Coronary artery (tissue), 2 donors: ENCODE measurements at places on chromosomes 12 and 14.

DNA sequence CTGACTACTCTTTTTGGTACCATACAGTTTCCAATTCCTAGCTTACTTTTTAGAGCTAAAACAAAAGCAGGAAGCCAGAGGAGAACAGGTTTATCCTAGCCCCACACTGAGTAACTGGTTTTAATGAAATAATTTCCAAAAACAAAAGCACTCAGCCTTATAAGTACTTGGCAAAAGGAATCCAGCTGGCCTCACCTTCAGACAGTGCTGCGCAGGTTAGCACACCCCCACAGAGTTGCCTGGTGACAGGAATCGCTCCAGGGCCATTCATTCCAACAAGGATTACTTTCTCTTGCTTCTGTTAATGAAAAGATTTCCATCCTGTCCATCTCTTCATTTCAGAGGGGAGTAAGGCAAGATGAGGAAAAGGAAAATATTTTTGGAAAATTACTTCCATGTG is 84.6 kb downstream of the SCFD1 start:
- DNase-seq, result no peak

- no peak for DNase-seq
These were observed 12.9 kb upstream of the PXN start for GRCh38 chr12:120278137-120279069.

DNA sequence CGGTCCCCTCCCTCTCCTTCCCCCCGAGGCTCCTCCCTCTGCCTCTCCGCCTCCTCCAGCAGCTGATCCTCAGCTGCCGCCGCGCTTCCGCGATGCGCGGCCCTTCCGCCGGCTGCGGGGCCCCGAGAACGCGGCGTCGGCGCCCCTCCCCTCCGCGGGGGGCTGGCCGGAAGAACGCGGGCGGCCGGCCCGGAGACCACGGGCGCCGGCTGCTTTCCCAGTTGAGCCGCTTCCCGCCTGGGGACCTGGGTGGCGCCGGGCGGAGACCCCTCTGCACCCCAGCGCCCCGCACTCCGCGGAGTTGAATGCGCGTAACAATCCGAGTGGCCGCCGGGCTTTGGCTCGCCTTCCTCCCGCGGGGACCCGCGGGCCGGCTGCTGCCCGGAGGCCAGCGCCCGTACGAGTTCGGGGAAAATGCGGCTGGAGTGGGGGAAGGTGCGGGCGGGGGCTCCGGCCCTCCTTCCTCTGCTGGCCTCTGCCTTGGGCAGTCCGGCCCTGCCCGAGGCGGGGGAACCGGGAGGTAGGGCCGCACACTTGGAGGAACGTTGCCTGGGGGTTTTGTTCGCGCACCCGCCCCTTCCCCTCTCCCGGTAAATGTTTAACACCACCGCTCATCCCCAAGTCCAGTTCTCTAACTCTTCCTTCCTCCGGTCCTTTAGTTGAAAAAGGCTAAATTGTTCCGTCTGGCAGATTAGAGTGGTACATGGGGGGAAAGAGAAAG is 393 bp upstream of the DCAF5 start:
- no peak for DNase-seq

DNA sequence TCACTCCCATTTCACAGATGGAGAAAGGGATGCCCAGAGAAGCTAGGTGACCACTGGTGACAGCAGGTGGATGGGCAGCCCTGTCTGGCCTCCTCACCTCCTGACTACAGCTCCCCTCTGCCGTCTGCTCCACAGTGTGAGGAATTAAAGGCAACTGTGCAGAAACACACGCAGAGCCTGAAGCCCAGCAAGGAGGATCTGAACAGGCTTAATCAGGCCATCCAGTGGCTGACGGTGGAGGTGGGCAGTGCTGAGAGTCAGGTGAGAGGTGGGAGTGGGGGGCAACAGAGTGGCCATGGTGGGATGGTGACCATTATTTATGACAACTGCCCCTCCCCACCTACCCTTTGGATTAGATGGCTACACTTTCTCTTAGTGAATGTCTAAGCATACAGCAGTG is 1.2 kb downstream of the KRT86 start:
- peak; percentile 43 for DNase-seq

- DNase-seq, result no peak
These were observed 301.8 kb downstream of the AEBP2 start for GRCh38 chr12:19741132-19741489.

- DNase-seq, result no peak
These were observed 44.8 kb downstream of the ARHGAP5 start for GRCh38 chr14:32121948-32122347.

GRCh38 chr12:49059299-49060171 is 1.1 kb downstream of the KMT2D start:
- peak; percentile 76 for DNase-seq

- DNase-seq, result no peak
These were observed 13.7 kb downstream of the CHFR start for GRCh38 chr12:132873724-132874123.

DNA sequence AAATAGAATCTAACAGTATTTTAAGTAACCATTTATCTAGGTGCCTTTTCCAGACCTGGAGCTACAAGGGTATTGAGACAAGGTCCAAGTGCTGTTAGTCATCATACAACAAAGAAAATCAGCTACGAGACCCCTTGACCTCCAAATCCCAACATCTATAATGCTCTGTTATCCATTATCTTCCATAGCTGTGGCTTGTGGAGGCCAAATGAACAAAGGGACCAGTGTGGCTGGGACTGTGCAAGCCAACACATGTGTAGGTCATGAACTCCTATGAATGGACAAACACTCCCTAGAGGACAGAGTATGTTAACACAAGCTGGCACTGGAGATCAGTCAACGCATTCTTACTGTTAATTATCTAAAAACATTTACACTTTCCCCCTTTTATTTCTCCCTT is 374.5 kb downstream of the EMP1 start:
- no peak for DNase-seq

GRCh38 chr12:27810756-27811155 is 30.7 kb upstream of the MANSC4 start:
- DNase-seq, result no peak

DNA sequence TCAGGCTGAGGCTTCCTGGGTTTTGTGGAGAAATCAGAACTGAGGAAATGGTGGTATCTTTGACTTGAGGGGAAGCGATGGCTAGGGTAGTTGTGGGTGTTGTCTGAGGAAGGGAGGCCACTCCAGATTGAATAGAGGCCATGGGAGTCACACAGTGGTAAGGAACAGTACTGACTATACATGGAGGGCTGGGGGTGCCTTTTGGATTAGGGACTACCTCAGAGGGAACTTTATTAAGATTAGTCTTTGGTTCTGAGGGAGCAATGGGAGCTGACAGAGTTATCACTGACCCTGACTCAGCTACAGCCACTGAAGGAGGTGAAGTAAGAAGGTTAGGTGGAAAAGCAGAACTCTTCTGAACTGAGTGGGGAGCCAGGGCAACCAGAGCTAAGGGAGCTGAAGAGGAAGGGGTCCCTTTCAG is 4.4 kb downstream of the NACA start:
- DNase-seq, result no peak

- no peak for DNase-seq
These were observed 1.2 kb downstream of the KHNYN start for GRCh38 chr14:24430682-24431568.

- no peak for DNase-seq
These were observed 41.6 kb upstream of the CSRP2 start for GRCh38 chr12:76920172-76921099.

- DNase-seq, result no peak
These were observed 14.1 kb upstream of the SERPINA6 start for GRCh38 chr14:94337274-94337673.

DNA sequence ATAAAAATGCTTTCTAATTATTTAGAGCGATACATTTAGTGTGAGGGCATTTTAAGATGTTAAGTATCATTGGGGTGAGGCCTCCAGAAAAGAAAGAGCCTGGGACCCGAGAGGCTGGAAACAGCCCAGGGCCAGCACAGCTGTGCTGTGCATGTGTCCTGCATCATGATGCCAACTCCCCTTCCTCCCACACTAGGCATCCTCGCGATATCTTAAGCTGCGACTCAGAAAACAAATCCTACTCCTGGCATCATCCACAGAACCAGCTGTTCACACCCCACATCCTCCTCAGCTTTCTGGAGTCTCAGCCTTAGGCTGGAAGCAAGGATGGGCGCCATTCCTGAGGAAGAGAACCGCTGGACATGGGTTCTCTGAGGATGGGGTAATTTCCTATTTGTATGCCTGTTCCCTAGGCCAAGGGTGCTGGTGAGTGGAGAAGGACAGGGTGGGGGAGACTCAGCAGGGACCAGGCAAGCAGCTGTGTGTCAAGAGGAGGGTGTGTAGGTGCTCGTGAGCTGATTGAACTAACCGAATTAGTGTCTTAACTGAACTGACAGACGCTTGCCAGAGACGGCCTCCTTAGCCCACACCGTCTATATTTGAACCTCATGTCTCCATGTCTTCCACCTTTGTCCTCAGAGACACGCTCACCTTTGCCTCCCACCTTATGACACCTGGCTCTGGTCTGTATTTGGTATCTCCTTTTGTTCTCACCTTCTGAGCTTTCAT is 15.6 kb upstream of the MCRS1 start:
- no peak for DNase-seq

DNA sequence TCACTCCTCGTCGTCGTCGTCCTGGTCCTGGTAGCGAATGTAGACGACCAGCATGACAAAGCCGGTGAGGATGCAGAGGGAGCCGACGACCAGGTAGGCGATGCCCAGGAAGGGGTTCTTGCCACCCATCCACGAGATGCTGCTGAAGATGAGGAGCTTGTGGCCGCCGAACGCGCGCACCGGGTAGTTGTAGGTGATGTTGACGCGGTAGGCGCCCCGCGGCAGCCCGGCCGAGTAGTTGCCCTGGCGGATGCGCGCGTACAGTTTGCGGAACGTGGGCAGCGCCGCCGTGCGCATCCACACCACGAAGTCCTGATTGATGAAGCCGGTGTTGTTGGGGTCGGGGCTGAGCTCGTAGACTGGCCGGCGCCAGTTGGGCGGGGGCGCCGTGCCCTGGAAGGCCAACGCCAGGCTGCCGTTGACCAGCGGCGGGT is 1.0 kb downstream of the TMEM30B start:
- DNase-seq, result no peak

- DNase-seq, result no peak
These were observed 273.1 kb downstream of the ZFP36L1 start for GRCh38 chr14:68519671-68520187.

- no peak for DNase-seq
These were observed 190.8 kb downstream of the SLC41A2 start for GRCh38 chr12:104767261-104767660.

GRCh38 chr14:72643317-72643801 is 250.5 kb downstream of the DPF3 start:
- no peak for DNase-seq

- DNase-seq, result no peak
These were observed 107.4 kb downstream of the PPM1A start for GRCh38 chr14:60356386-60356785.

DNA sequence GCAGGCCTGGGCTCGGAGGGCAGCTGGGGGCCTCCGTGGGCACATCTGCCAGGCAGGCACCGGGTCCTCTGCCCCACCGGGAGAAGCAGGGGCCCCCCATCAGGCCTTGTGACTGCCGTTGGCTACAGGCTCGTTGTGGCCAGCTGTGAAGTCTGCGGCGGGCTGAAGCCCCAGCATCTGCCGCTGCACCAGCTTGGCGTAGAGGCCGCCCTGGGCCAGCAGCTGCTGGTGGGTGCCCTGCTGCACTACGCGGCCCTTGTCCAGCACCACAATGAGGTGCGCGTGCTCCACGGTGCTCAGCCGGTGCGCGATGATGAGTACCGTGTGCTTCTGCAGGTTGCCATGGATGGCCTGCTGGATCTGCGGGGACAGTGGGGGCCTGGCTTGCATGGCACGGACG is 33.9 kb upstream of the VPS37B start:
- no peak for DNase-seq

- DNase-seq, result no peak
These were observed 5.7 kb downstream of the DNAJC22 start for GRCh38 chr12:49352351-49352750.

DNA sequence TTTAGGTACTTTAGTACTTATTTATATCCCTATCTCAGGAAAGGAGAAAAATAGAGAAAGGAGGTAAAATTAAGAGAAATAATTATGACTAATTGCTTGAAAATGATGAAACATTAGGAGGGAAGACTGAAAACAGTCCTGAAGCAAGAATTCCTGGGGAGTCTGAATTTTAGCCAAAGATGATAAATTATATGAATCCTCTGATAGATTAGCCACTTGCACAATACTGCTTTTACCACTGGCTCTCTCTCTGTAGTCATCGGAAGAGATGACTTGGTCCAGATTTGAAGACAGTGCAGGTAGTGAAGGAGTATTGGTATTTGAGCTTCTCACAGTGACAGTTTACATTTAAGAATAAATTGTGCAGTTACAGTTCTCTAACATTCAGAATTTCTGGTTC is 83.8 kb upstream of the CLEC14A start:
- DNase-seq, result no peak

DNA sequence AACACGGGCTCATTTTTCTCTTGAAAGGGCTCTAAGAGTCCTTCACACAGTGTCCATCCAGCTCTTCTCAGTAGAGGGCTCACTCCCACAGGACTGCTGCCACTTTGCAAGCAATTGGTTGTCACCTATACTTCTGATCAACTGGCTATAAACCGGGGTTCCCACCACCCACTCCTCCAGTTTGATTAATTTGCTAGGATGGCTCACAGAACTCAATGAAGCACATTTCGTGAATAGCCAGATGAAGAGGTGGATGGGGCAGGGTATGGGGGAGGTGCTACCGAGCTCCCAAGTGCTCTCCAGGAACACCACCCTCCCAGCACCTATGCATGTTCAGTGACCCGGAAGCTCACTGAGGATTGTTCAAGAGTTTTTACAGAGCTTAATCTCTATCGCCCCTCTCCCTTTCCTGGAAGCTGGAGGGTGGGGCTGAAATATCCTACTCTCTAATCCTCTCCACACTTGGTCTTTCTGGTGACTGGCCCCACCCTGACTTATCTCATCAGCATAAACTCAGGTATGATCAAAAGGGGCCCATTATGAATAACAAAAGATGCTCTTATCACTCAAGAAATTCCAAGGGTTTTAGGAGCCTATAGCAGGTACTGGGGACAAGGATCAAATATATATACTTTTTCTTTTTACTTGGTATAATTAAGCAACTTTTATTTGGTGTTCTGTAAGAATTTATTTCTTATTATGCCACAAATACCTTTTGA is 13.9 kb upstream of the EGLN3 start:
- DNase-seq, result no peak

DNA sequence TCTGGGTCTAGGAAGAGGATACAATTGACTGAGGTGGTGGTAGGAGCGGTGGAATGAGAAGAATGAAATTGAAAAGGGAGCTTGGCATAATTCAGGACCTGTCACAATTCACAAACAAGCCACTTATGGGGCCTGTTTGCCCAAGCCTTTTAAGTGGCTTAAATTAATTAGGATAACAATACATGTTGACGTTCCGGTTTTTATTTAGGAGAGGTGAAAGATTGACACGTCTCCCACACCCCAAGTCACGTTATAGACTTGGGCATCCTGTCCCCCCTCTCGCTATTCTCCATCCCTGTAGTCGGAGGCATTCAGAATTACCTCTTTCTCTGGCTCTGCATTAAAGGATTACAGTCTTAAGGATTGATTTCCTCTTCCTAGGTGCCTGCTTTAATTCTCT is 954 bp upstream of the CALCOCO1 start:
- no peak for DNase-seq

GRCh38 chr12:76346798-76347420 is 1.3 kb downstream of the BBS10 start:
- DNase-seq, result no peak

DNA sequence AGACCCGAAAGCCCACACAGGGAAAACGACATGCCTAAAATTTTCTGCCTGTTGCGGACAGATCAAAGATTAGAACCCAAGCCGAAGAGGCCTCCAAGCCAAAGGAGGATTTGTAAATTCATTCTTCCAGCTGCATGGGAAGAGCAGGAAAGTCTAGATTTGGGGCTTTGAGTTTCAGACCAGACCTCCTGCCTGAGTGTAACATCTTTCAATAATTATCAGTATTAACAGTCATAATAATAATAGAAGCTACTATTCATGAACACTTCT is 1.7 kb upstream of the HSPB8 start:
- no peak for DNase-seq
